ENCODE measurements at places on chromosomes 11 and 22. TPM values are rescaled to one million over a fixed set of nuclear protein-coding genes. Genes with fewer than 3 reads are reported as not detected.

The PHLDA2 gene
- total RNA-seq = not detected

The C1QTNF5 gene
- total RNA-seq = 1.9 TPM

The P2RY6 gene
- total RNA-seq = not detected

The SCARF2 gene
- total RNA-seq = 17.0 TPM

The INCENP gene
- total RNA-seq = 115 TPM

The ALG9 gene
- 20.2 TPM for total RNA-seq

The FAU gene
- 262 TPM for total RNA-seq

The ZP1 gene
- not detected for total RNA-seq

The GUCY1A2 gene
- total RNA-seq = 1.4 TPM

The PIK3C2A gene
- 117 TPM for total RNA-seq

The SEPTIN3 gene
- total RNA-seq = 28.4 TPM

The CST6 gene
- 4.2 TPM for total RNA-seq

The C11orf97 gene
- not detected for total RNA-seq

DNA sequence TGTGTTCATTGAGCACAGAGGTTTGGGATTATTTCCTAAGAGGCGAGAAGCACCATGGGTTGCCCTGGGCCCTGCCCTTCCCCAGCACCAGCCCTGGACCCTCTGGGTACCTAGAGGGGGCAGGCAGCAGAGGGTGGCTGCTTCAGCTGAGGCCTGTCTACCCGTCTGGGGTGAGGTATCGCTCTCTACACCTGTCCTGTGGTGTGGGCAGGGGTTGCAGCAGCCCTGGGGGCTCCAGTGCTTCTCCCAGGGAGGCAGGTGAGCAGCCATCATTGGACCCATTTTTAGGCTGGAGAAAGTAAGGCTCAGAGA lies 15.6 kb downstream of the PRDM11 start:
- no peak for DNase-seq

GRCh38 chr11:94120946-94121345 lies 7.7 kb upstream of the PANX1 start:
- no peak for DNase-seq

DNA sequence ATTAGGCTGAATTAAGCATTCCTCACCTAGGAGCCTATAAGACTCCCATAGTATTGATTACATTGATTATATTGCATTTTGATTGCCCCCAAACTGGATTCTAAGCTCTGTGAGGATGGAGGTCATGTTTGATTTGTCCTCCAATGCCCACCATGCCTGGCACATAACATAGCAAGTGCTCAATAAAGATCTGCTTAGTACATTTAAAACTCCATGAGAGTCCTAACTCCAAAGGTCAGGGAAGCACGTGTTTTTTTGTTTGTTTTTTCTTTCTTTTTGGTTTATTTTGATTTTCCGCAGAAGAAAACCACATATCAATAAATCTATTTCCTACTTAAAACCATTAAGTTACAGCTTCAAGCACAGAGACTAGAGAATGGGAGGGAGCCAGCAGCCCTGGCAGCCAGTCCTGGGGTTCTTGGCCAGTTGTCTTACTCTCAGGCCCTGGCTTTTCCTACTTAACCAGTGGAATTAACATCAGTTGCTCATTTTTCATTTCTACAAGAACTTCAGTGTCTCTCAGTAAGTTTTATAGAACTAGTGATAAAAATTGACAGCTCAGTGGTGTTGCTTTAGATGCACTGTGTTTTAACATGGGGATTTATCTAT lies 429.9 kb upstream of the CCDC90B start:
- no peak for DNase-seq

GRCh38 chr11:60910711-60911380 lies 3.1 kb upstream of the TMEM109 start:
- peak; percentile 8 for DNase-seq

DNA sequence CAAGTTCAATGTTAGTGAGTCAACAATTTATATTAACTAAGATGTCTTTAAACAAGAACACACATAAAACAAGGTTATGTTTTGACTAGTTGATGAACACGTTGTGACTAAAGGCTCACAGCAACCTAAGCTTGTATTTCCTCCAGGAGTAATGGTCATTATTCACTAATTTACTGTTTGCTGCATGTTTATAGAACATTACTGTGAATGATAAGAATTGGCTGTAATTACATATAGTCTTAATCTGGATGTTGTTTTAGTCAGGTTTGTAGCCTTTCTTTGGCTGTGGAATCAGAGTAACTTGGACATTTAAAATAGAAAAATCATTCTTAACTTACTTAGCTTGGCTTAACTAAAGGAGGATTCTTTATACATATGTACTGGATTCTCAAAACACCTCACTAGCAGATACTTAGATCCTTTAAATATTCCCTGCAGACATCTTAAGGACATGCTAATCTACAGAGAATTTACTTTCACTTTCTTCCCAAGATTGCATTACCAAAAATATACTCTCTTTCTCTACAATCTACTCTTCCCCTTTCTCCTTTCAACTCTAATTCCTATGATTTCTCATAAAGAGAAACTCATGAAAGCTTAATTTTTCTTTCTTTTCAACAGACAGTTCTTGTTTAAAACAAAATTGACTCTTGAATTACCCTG lies 319.7 kb upstream of the CTSC start:
- no peak for DNase-seq

- DNase-seq = no peak
Measured at GRCh38 chr11:33116535-33116934, 44.7 kb downstream of the CSTF3 start.

DNA sequence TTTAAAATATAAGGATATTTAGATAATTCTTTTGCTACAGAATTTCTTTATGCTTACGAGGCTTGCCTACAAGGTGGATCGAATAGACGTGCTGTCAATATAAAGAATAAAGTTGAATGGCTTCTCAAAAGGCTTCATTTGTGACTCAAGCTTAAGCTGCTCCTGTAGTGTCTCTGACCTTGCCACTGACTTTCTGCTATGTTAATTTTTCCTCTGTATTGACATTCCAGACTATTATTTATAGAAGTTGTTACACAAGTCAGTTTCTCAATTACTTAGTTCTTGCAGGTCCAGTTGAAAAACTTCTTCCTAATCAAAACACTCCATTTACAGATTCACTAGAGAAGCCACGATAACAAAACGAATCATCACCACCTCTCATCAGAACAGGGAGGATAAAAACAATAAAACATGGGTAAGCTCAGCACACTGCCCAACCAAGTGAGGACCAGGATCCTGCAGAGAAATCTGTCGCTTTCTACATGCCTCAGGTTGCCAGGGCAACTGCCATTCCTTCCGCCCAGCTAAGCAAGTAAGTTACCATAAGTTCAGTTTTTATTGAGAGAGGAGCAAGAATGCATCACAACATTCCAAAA lies 39.0 kb upstream of the CHKA start:
- no peak for DNase-seq

DNA sequence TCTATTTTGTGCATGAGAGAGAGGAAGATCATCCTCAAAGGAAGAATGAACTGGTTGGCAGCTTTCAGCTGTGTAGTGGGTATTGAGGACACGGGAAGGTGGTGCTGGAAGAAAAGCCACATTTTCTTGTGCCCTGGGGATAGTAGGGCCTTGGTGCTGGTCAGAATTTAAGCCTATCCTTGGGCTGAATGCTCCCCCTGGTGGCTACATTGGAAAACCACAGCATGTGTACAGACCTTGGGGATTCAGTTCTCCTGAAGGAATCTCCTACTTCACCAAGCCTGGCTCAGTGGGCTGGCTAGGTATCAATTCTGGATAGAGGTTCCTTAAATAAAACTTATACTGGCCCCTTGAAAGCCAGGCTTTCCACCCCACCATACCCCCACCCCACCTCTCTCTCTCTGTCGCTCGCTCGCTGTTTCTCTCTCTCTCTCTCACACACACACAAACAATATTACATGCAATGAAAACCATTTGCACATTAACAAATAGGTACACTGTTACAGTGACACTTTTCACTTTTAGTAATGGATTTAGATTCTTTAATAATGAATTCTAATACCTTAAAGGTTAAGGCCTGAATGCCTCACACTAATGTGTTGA lies 2.8 kb upstream of the OR51M1 start:
- peak; percentile 89 for DNase-seq

- DNase-seq = no peak
Measured at GRCh38 chr11:66338276-66339161, 2.3 kb upstream of the RIN1 start.

DNA sequence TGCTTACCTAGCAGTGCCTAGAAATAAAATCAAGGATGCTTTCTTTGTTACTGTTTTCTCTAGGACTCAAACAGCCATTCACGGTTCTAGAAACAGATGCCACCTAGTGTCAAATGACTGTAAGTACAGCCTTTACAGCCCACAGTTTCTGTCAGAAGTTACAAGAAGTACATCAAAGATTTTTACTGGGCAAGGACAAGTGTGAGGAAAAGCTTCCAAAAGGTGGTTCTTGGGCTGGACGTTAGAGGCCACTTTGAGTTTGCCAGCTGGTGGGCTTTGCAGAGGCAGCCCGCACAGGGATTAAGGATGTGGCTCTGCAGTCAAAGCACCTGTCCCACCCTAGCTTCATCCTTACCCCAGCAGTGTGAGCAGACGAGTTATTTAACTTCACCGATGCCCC lies 6.9 kb downstream of the KMT5B start:
- peak; percentile 88 for DNase-seq

- no peak for DNase-seq
Measured at GRCh38 chr22:42695294-42695693, 25.4 kb downstream of the A4GALT start.

DNA sequence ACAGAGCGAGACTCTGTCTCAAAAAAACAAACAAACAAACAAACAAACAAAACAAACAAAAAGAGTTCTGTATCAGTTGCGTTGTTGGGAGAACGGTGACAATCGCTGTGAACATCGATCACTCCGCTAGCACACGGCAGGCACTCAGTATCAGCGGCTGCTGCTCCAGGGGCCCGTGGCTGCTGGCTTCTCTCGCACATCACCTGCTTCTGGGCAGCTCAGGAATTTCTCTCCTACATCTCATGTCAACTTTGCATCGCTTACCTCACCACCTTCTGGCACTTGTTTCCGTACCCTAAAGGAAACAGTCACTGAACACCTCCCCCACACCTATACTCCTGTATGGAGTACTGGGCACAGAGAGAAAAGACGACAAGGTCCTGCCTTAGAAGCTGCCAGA lies 70.3 kb upstream of the WNT7B start:
- DNase-seq = no peak

DNA sequence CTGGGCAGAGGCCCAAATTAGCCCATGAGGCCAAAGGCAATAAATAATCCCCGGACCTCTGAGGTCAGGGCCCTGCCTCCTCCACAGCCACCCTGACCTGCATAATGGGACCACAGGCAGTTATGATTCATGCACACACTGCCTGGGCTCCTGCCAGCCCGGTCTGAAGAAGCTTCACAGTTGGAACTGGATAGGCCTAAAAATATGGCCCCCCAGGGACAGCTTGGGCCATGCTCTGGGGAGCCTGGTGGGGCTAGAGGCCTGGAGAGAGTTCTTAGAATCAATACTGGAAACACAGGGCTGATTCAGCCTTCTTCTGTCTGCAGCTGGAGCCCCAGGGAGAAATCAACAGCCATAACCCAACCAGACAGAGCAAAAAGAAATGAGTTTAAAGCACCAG lies 112.8 kb upstream of the CADM1 start:
- DNase-seq = no peak

GRCh38 chr11:10730151-10730550 lies 20.9 kb upstream of the CTR9 start:
- no peak for DNase-seq

- no peak for DNase-seq
Measured at GRCh38 chr11:69890476-69890875, 71.3 kb upstream of the FGF3 start.

DNA sequence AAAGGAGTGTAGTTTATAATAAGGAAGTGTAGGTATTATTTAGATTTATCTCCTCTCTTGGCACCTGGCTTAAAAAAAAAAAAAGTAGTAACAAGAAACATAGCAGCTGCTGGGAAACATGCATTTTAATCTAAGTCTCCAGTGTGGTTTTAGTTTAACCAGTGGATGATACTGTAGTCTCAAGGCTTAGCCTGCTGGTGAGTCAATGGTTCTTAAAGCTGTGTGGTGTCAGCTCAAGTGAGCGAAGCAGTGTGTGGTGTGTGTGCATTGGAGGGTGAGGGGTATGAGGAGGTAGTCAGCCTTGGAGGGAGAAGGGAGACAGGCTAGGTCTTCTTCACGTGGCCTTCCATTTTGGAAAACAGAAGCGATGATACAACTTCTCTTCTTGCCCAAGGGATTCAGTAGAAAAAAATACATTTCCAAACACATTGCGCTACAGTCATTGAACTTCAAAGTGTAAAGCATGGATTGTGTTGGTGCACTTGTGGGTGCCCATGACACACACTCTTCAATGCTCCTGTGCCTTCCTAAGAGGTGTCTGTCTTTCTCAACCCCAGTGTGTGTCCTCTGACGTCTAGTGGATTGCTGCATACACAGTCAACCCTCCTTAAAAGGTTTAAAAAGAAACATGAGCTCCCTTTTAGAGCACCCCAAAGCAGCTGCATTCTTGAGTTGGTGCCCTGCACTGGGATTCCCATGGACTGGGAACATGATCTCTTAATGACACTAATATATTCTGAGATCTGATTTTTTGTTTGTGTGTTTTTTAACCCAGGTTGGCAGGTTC lies 40.1 kb downstream of the ZBTB16 start:
- no peak for DNase-seq

DNA sequence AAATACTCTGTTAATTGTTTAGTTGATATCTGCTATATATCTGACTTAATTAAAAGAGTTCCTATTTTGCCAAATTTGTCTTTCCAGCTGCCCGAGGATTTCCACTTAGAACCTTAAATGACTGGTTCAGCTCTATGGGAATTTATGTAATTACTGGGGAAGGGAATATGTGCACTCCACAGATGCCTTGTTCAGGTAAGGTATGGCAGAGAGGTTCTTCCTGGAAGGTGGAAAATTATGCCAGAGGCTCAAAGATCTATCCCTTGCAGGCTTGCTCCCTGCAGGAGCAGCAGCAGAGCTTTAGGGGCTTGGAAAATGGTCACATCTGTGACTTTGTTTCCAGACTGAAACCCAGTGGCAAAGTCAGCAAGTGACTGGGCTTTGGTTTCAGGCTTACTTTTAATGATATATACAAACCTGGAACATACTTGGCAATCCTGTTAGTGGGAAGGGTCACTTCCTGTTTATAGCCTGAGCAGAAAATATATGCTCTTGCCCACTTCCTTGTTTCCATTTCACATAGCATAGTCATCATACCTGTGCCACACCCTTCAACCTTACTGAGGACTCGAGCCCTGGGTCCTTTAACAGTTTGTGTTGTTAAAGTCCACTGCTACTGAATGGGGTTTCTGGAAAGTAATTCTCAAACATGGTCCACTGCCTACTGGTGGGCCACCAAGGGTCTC lies 23.7 kb downstream of the WBP2NL start:
- DNase-seq = no peak

- DNase-seq = no peak
Measured at GRCh38 chr22:35697142-35697541, 20.5 kb upstream of the APOL5 start.

- no peak for DNase-seq
Measured at GRCh38 chr11:64839887-64840782, 4.3 kb downstream of the CDC42BPG start.

DNA sequence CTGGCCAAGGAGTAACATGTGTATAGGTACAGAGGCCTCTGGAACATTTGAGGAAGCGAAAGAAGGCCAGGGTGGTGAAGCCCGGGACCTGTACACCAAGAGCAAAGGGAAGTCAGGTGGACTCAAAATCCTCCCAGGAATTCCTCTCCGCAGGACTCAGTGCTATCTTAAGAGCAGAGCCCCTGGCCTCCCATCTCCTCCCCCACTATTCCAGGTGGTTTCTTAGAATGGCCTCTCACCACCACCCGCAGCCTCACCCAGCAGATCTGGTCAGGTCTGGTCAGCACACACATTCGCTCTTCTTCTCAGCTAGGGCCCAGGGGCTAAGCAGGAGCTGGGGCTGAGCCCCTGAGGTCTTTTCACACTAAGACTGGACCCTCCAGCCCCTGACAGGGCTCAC lies 59.1 kb downstream of the SCGB1A1 start:
- no peak for DNase-seq

Measured in GM23338 (cell line).